ENCODE measurements at places on chromosomes 12 and 14.
A peak's percentile ranks its signal among the peaks of the same experiment; 100 is the strongest.

- no peaks in the 10 kb centered on the region for H3K27me3 ChIP-seq
- no peaks in the 10 kb centered on the region for H3K4me1 ChIP-seq
- H3K27ac ChIP-seq: no peak overlapping the region
- DNase-seq: no peak
Measured at GRCh38 chr14:53938136-53938837, 18.3 kb downstream of the BMP4 start.

DNA sequence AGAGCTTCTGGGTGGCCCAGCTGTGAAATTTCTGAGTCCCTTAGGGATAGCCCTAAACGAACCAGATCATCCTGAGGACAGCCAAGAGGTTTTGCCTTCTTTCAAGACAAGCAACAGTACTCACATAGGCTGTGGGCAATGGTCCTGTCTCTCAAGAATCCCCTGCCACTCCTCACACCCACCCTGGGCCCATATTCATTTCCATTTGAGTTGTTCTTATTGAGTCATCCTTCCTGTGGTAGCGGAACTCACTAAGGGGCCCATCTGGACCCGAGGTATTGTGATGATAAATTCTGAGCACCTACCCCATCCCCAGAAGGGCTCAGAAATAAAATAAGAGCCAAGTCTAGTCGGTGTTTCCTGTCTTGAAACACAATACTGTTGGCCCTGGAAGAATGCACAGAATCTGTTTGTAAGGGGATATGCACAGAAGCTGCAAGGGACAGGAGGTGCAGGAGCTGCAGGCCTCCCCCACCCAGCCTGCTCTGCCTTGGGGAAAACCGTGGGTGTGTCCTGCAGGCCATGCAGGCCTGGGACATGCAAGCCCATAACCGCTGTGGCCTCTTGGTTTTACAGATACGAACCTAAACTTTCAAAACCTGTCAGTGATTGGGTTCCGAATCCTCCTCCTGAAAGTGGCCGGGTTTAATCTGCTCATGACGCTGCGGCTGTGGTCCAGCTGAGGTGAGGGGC, 38.9 kb downstream of the DAD1 start:
- no peak for DNase-seq
- no peaks in the 10 kb centered on the region for H3K4me1 ChIP-seq
- no peak overlapping the region for H3K27ac ChIP-seq
- H3K36me3 ChIP-seq: no peaks in the 10 kb centered on the region

GRCh38 chr14:49297102-49297501, 289.1 kb downstream of the RPS29 start:
- DNase-seq: no peak
- no peaks in the 10 kb centered on the region for H3K27me3 ChIP-seq
- H3K4me1 ChIP-seq: no peaks in the 10 kb centered on the region
- no peak overlapping the region for H3K4me3 ChIP-seq

GRCh38 chr14:105161309-105161708, 7.3 kb downstream of the JAG2 start:
- H3K27me3 ChIP-seq: peaks cover 6% of the 10 kb centered on the region
- no peak overlapping the region for H3K4me3 ChIP-seq
- H3K27ac ChIP-seq: no peak overlapping the region
- DNase-seq: no peak
- H3K4me1 ChIP-seq: no peaks in the 10 kb centered on the region
- no peaks in the 10 kb centered on the region for H3K36me3 ChIP-seq

DNA sequence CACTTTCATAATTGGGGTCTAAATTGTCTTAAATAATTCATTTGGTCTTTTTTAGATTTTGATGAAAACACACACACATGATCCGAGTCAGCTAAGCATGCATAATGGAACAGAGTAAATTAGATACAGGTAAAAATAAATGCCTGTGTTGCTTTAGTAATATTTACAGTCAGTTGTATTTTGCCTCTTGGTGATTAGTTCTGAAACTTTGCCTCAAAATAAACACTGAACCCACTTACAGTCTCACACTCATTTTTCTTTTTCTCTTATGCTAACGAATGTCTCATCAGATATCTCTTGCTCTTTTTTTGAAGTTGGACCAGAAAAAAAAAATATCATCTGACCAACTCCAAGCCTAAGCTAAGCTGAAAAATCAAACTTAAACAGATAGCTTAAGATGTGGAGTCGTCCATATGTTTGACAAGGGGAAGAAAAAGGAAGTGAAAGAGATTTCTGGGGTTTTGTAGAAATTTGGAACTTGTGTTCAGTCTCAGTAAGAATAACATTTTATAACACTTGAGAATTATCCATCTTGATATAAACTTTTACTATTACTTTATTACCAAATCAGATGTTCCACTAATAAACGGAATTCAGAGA, 592.5 kb downstream of the RPL10L start:
- no peaks in the 10 kb centered on the region for H3K4me1 ChIP-seq
- no peak overlapping the region for H3K4me3 ChIP-seq
- no peaks in the 10 kb centered on the region for H3K36me3 ChIP-seq
- no peaks in the 10 kb centered on the region for H3K27me3 ChIP-seq
- no peak for DNase-seq

DNA sequence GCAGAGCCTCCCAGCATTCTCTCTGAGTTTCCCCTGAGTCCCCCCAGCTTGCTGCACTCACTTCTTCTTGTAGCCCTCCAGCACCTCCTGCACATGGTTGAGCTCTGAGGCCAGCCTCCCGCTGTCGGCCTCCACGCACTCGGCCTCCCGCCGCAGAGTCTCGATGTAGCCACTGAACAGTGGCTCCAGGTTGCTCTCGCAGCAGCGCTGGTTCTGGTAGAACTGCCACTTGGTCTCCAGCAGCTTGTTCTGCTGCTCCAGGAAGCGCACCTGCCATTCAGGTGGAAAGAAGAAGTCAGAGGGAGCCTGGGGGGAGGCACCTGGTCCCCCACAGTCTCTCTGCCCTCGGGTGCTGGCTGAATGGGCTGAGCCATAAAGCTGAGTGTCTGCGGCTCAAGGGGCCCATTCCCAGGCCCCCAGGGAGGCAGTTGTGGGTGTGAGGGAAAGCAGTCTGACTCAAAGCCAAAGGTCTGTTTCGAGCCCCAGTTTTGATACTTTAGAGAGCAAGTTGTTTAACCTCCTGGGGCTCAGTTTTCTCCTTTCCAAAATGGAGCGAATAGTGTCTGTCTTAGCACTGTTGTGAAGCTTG, 2.3 kb downstream of the KRT85 start:
- H3K4me3 ChIP-seq: no peak overlapping the region
- no peak overlapping the region for H3K27ac ChIP-seq
- H3K4me1 ChIP-seq: no peaks in the 10 kb centered on the region
- no peak for DNase-seq
- peaks cover 58% of the 10 kb centered on the region for H3K27me3 ChIP-seq

DNA sequence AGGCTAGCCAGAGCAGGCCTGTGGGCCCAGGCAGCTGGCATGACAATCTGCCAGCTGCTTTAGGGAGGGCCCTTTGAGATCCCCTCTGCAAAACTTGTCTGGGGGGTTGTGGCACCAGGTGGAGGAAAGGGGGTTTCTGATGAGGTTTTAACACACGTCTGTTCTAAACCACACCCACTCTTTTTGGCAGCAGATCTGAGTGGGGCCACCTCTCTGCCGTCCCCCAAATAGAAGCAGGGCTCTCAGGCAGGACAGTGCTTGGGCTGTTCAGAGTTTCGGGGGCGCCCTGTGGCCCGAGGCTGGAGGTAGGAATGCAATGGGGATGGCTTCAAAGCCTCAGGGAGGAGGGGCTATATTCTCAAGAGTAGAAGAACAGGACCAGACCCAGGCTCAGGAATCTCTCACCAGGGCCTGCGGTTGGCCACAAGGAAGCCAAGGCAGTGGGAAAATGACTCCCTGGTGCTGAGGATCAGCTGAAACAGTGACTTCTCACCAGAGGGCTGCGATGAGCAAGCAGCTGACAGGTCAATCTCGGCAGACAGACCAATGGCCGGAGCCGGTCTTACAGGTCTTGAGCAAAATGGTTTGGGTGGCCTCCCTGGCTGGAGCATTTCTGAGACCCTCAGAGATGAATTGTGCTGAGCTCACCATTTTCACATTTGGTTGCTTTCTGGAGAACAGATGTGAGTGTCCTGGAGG, 1.5 kb upstream of the KRT5 start:
- peaks cover 3% of the 10 kb centered on the region for H3K27me3 ChIP-seq
- H3K4me3 ChIP-seq: no peak overlapping the region
- no peak overlapping the region for H3K27ac ChIP-seq
- no peaks in the 10 kb centered on the region for H3K4me1 ChIP-seq

- H3K27me3 ChIP-seq: no peaks in the 10 kb centered on the region
- H3K4me3 ChIP-seq: no peak overlapping the region
- H3K36me3 ChIP-seq: no peaks in the 10 kb centered on the region
- no peak for DNase-seq
Measured at GRCh38 chr12:104581005-104581570, 124.3 kb downstream of the CHST11 start.

GRCh38 chr12:49187184-49187583, 1.7 kb downstream of the TUBA1A start:
- no peaks in the 10 kb centered on the region for H3K4me1 ChIP-seq
- no peak overlapping the region for H3K27ac ChIP-seq
- DNase-seq: peak; percentile 54
- H3K36me3 ChIP-seq: peaks cover 10% of the 10 kb centered on the region
- peak overlapping the region; percentile 87 for H3K4me3 ChIP-seq
- H3K27me3 ChIP-seq: no peaks in the 10 kb centered on the region

GRCh38 chr12:47207829-47208248, 128.1 kb upstream of the AMIGO2 start:
- H3K4me3 ChIP-seq: no peak overlapping the region
- H3K4me1 ChIP-seq: no peaks in the 10 kb centered on the region
- H3K27me3 ChIP-seq: no peaks in the 10 kb centered on the region
- DNase-seq: no peak
- H3K27ac ChIP-seq: no peak overlapping the region

DNA sequence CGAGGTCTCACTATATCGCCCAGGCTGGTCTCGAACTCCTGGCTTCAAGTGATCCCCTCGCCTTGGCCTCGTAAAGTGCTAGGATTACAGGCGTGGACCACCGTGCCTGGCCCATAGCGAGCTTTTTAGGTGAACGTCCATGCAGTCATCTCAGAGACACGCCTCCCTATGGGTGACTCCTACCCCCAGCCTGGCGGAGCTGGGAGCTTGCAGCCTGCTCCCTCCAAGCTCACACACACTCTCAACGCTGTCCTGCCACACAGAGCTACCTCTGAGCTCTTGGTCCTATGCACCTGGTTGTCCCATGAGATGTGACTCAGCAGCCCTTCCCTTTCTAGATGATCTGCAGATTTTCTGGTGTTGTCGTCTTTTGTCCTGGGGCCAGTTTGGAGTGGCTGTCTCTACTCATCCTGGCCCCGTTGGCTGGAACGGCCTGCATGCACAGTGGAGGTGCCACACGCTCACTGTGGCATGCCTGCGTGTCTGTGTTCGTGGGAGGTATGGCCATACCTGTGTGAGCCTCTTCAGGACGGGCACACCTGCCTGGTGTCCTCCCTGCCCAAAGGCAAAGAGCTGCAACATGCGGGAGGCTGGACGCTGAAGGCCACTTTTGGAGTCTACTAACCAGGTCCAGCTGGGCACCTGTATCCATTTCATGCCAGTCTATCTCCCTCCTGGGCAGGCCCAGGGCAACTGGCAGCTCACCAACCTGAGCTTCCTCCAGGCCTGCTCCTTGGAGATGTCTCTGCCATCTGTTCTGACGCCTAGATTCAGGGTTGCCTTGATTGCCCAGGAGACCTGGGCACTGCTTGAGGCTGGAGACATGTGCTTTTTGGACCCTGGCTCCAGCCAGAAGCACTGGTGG, 18.1 kb downstream of the CABP1 start:
- H3K27me3 ChIP-seq: no peaks in the 10 kb centered on the region
- no peak overlapping the region for H3K4me3 ChIP-seq
- peaks cover 7% of the 10 kb centered on the region for H3K4me1 ChIP-seq
- no peak overlapping the region for H3K27ac ChIP-seq
- H3K36me3 ChIP-seq: no peaks in the 10 kb centered on the region

DNA sequence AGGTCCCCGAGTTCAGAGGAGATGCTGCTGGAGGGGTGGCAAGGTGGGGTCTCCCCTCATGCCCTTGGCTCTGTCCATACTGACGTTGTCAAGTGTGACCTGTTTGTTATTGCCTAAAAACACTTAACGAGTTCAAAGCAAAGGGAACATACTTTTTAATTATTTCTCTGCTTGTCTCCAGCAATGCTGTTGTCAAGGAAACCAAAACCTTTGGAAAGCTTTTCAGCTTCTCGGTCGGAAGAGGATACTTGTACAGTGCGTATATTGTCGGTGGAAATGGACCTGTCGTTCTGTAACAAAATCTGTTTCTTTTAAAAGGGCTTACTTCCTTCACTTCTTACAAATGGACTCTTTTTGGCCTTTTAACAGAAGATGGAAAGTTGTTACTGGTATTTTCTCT, 73.9 kb downstream of the SLC25A47 start:
- no peaks in the 10 kb centered on the region for H3K27me3 ChIP-seq
- H3K36me3 ChIP-seq: no peaks in the 10 kb centered on the region
- H3K4me1 ChIP-seq: no peaks in the 10 kb centered on the region
- no peak overlapping the region for H3K27ac ChIP-seq
- no peak for DNase-seq
- no peak overlapping the region for H3K4me3 ChIP-seq

- no peaks in the 10 kb centered on the region for H3K36me3 ChIP-seq
- no peaks in the 10 kb centered on the region for H3K4me1 ChIP-seq
- no peak overlapping the region for H3K27ac ChIP-seq
Measured at GRCh38 chr12:85423947-85424346, 143.9 kb downstream of the ALX1 start.

DNA sequence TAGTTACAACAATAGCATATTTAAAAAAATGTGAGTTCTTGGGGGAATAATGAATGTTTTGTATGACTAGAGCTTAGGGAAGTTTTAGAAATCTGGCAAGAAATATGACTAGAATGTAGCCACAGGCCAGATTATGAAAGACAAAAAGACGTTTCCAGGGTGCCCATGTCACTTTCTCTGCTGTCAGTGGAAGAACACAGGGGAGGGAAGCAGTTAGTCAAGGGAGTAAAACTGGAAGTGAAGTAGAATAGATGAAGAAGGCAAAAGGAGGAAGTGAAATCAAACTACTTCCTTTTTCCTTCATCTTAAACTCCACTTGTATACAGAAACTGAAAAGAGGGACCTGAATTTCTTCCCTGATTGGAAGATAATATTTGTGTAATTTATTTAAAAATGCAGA, 81.2 kb upstream of the ATP2B1 start:
- H3K4me1 ChIP-seq: no peaks in the 10 kb centered on the region
- DNase-seq: peak; percentile 55
- no peak overlapping the region for H3K4me3 ChIP-seq
- H3K36me3 ChIP-seq: no peaks in the 10 kb centered on the region
- H3K27ac ChIP-seq: no peak overlapping the region

DNA sequence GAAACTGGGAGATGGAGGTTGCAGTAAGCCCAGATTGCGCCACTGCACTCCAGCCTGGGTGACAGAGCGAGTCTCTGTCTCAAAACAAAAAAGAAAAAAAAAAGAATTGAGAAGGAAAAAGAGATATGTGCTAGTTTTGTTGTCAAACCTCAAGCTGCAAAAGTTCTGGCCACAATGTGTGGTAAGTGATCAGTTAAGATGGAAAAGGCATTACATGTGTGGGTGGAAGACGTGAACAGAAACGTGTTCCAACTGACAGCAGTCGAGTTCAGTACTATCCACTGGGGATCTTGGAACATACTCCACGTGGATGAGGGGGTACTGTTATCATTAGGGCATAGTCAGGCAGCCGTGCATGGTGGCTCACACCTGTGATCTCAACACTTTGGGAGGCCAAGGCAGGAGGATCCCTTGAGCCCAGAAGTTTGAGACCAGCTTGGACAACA, 17.3 kb downstream of the GPR68 start:
- no peaks in the 10 kb centered on the region for H3K36me3 ChIP-seq
- no peak for DNase-seq
- no peaks in the 10 kb centered on the region for H3K4me1 ChIP-seq
- H3K4me3 ChIP-seq: no peak overlapping the region
- H3K27me3 ChIP-seq: no peaks in the 10 kb centered on the region
- H3K27ac ChIP-seq: no peak overlapping the region

GRCh38 chr12:89844539-89844938, 135.9 kb upstream of the ATP2B1 start:
- H3K27ac ChIP-seq: no peak overlapping the region
- no peak overlapping the region for H3K4me3 ChIP-seq
- no peak for DNase-seq
- H3K36me3 ChIP-seq: no peaks in the 10 kb centered on the region
